ENCODE measurements at places on chromosomes 3 and 15.
A peak's percentile ranks its signal among the peaks of the same experiment; 100 is the strongest.

DNA sequence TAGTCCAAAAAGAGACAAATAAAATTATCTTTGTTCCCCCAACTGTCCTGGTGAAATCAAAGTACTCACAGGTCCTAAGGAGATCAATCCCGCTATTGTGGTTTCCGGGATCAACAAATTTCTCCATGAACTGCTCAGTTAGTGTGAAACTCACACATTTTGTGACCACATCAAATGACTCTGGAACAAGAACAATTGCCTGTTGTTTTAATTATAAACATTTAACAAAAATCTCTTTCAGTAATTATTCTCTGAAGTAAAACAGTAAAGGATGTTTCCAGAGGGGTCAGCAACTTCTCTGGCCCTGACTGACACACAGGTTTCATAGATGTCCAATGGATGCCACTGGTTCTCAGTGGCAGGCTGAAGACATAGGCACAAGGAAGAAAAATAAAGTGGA lies 3.9 kb downstream of the CLDND1 start:
- no peak for DNase-seq

DNA sequence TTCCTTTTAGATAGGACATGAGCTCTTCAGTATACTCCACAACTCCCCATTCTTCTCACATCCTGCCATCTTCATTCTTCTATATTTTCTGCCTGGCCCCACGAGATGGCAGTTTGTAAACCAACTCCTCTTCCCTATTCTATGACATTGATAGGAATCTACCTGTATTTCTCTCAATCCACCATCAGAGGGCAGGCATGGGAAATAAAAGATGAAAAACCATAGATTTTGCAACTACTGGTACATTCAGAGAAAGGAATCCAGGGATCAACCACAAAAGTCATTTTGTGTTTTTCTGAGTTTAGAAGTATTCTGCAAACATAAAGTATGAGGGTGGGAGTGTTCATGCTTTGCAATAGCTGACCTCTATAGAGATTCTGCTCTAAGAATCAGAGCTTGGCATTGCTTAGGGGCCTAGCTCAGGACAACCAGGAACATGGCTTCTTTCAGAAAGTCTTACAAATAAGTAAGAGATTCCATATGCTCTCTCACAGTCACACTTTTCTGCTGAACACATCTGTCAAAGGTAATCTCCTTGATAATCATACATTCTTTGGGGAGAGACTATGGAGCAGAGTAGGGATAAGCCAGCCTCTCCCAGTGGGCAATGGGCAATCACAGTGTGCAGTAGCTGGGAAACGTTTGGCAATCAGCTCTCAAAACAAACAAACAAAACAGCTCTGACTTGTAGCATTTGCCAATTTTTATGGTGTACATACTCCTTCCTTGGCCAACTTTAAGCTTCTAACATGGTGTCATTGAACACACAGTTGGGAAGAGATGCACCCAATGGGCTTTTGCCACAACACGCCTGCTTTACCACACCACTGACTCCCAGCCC lies 43.1 kb upstream of the SLC25A36 start:
- DNase-seq: peak; percentile 72

DNA sequence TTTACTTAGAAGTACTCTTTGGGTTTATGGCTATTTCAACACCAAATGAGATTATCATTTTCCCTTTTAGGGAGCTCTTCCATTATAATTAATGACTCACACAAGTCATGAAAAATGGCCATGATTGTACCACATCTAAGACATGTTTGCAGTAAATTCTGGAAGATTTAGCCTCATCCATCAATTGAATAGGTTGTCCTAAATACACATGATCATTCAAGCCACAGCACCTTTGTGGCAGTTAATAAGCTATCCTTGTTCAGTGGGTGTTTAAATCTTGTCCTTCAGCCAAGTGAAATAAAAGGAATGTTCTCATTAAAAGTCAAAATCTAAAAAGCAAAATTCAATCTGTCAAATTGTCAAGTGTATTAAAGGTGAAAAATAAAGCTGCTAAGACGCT lies 237.5 kb downstream of the ZPLD1 start:
- no peak for DNase-seq

DNA sequence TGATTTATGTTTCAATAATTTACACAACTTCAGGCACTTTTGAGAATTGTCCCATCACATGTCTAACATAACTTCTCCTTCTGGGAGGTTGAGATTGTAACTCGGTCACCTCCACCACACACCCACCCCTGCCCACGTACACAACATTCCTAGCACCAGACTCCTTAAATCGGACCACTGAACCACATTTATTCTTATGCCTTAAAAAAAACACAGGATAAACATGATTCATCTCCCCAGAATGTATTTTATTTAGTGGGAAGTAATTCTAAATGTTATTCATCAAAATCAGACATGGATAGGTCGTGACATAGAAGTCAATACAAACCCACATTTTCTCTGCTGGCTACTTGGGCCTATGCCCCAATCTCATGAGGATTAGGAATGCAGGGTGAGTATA lies 3.0 kb downstream of the SNTN start:
- DNase-seq: peak; percentile 81

GRCh38 chr3:38154033-38154494 lies 11.3 kb upstream of the OXSR1 start:
- DNase-seq: no peak

DNA sequence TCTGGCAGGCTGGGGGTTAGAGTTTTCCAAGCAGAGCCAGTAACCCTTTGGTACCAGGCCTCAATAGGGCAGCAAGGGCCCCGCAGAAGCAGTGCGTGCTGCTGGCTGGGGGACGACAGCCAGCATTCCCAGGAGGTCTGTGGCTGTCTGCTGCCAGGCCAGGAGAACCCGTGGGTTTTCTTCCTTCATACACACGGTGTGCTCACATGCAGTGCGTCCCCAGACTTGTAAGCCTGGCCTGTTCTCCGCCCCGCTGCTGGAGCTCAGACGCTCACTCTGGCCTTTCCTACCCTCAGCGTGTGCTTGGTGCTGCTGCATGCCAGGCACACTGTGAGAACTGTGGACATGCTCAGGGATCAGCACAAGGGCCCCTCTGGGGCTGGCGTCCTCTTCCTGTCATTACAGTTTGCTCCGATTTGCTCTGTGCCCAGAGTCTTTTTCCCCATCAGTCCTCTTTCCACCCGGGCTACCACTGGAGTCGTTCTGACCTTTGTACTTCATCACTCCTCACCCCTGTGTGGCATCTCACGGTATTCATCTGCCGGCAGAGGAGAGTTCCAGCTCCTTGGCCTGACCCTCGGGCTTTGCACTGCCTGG lies 149.5 kb downstream of the DNAJB8 start:
- no peak for DNase-seq

DNA sequence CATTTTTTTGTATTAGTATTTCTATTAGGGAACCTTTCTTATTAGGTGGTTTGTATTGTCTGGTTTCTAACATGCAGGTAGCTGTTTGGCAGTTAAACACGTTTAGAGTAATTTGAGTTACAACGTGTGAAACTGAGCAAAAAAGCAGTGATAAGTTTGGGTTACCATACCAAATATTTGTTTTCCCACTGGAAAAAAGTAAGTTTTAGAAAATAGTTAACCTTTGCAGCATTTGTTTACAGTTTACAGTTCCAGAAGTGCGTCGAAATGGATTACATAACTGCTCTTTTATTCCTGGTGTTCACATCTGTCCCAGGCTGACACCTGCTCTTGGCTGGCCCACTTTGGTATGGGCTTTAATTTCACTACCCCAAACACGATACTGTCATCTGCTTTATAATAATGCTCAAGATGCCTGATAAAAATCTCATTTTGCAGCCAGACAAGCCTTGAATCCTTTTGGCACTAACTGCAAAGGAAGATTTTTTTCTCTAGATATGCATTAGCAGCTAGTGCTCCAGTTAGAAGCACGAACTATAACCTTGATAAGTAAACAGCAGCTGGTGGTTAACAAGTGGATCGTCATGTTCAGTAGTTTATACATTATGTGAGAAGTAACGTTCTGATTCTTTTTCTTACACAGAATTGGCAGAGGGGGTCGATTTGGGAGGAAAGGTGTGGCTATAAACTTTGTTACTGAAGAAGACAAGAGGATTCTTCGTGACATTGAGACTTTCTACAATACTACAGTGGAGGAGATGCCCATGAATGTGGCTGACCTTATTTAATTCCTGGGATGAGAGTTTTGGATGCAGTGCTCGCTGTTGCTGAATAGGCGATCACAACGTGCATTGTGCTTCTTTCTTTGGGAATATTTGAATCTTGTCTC lies 5.3 kb downstream of the EIF4A2 start:
- DNase-seq: no peak

GRCh38 chr15:71136159-71136783 lies 21.0 kb downstream of the THSD4 start:
- peak; percentile 68 for DNase-seq

DNA sequence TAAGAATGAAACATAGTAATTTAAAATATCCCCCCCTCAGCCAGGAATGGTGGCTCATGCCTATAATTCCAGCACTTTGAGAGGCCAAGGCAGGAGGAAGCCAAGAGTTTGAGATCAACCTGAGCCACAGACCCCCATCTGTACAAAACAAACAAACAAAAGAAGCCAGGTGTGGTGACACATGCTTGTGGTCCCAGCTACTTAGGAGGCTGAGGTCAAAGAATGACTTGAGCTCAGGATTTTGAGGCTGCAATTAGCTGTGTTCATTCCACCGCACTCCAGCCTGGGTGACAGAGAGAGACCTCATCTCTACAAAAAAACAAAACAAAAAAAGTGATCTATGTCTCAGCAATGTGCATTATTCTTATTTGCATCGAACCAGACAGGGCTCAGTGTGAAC lies 800.8 kb downstream of the MCTP2 start:
- DNase-seq: no peak

- no peak for DNase-seq
Measured at GRCh38 chr3:98806521-98806920, 43.4 kb downstream of the ST3GAL6 start.

DNA sequence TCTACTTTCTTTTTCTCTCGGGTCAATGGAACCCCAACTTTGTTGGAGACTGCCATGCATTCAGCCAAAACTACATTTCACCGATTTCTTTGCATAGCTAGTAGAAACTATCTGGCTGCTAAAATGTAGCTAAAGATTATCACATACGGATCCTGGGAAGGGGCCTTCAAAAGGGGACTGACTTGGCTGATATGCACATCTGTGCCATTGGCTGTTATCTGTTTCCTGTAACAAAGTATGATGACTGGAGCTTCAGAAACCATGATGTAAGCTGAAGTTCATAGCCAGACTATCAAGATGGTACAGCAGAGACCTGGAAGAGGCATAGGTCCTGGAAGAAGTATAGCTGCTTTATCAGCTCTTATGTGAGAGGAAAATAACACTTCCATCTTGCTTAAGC lies 179.1 kb downstream of the NSUN3 start:
- DNase-seq: no peak

DNA sequence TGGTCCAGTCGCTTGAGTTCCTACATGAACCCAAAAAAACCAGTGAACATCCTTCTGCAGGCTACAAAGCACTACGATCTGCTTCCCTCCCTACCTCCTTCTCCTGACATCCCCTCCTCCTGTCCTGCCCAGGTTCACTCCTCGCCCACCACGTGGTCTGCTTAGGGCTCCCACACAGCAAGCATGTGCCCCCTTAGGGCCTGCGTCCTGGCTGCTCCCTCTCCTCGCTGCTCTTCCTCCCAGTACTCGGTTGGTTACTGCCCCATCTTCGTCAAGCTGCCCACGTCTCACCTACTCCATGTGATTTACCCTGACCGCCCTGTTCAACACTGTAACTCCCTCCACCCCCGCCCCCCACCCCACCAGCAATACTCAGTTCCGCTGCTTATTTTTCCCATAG lies 20.8 kb upstream of the ATP13A3 start:
- DNase-seq: no peak

DNA sequence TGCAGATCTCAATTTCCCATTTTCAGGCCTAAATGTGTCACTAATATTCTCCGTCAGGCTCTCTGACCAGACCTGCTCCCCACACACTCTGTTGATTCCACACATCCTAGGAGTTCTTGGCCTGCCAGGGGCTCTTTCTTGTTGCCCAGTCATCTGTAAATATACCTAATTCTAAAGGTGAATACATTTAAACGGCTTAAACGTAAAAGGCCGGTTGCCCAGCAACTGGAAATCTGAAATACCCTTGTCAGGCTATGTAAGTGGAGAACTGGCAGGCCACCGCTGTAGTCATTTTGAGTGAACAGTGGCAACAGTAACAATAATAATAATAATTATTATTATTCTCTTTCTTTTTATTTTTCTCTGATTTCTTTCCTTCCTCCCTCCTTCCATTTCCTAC lies 302.7 kb downstream of the AGBL1 start:
- DNase-seq: no peak

DNA sequence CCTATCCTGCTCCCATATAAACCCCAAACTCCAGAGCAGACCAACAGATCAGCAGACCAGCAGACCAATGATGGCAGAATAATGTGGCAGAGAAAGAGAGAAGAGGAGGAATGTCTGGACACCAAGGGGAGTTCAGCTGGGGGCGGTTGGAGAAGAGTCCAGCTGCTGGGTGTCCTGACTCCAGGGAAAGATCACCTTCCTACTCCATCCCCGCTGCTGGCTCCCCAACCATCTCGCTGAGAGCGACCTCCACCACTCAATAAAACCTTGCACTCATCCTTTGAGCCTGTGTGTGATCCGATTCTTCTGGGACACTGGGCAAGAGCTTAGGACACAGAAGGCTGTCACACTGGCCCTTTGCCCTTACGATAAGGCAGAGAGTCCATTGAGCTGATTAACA lies 12.8 kb upstream of the PLAAT1 start:
- DNase-seq: no peak

DNA sequence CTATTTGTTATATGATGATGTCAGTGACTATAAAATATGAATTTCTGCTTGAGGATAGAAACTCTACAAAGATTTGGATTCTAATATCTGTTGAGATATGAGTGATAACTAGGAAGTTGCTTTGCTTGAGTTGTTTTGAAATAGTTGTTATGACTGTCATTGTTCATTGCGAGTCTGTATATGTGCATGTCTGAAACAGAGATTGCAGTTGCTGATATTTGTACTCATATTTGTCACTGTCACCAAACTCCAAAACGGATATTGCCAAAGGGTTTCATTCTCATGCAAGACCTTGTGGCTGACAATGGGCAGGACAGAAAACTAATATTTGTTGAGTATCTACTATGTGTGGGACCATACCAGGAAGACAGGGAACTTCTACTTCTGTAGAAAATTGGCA lies 240.2 kb downstream of the CD47 start:
- DNase-seq: no peak

- DNase-seq: no peak
Measured at GRCh38 chr15:58138106-58138505, at the start of gene AQP9. Gene AQP9 (plus strand): TSS chr15:58138381. CDS start chr15:58138566, 185 bp downstream.

DNA sequence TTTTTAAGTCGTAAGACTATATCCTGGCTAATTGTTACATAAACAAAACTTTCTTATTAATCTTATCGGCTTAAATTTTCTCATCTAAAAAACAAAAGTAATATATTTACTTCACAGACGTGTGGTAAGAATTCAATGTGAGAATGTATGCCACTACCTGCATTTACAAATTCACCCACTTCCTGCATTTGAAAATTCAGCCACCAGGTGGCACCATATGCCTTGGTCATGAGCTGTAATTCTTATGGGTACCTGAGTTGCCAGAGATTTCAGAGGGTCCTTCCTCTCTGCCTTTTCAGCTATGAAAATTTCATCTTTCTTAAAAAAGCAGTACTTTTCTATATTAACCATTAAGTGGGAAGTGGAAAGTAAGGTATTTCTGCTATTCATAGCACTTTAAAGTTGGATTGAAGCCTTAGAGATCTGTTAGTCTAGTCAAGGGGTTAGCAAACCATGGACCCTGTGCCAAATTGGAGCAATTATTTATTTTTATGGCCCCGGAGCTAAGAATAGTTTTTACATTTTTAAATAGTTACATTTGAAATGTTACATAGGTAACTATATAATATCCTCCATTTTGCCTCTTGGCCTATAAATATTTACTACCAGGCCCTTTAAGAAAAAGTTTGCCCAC lies 127.8 kb downstream of the HCN4 start:
- DNase-seq: peak; percentile 12
